Activated CD4-positive, CD25-positive, alpha-beta regulatory T cell treated with anti-CD3 and anti-CD28 coated beads, Interleukin-2, amount 50 U/mL, for 72 hours (primary cell): ENCODE measurements at places on chromosomes 5 and 9.

DNA sequence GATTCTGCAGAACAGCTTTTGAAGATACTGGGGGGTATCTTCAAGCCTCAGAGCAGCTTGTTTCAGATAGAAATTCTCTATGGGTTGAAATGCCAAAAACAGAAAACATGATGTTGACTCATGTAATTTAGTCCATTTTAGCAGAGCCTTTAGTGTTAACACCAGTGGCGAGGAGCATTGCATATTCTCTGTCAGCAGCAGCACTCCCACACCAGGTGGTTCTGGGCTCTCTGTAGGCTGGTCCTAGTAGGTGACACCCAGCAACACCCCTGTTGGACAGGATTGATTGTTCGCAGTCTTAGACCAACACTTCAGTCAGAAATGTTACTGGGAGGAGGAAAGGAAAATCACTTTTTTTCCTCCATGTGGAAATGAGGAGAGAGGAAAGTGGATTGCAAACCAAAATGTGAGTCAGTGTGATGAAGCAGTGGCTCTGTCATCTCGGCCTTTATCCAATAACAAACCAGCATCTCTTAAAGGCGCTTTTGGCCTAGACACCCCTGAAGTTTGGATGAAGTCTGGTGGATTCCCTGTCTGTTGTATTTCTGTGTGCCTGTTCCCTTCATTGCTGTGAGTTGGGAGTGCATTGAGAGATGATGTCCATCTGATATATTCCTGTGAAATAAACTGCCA is 16.8 kb downstream of the SLC46A2 start:
- DNase-seq, result no peak

- no peak for DNase-seq
Measured at GRCh38 chr5:80793354-80793753, 138.6 kb upstream of the DHFR start.

DNA sequence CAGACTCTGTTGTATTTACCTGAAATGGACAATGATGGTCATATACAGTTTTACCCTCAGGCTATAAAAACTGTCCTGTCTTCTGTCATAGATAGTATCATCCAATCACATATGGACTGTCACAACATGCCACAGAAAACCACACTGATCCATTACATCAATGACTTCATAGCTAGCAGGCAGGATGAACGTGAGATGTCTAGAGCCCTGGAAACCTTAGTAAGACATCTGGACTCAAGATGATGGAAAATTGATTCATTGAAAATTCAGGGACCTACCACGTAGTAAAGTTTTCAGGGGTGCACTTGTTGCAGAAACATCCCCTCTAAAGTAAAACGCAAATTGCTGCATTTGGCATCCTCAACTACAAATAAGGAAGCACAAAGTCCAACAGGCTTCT is 284.4 kb upstream of the RGMB start:
- DNase-seq, result no peak

DNA sequence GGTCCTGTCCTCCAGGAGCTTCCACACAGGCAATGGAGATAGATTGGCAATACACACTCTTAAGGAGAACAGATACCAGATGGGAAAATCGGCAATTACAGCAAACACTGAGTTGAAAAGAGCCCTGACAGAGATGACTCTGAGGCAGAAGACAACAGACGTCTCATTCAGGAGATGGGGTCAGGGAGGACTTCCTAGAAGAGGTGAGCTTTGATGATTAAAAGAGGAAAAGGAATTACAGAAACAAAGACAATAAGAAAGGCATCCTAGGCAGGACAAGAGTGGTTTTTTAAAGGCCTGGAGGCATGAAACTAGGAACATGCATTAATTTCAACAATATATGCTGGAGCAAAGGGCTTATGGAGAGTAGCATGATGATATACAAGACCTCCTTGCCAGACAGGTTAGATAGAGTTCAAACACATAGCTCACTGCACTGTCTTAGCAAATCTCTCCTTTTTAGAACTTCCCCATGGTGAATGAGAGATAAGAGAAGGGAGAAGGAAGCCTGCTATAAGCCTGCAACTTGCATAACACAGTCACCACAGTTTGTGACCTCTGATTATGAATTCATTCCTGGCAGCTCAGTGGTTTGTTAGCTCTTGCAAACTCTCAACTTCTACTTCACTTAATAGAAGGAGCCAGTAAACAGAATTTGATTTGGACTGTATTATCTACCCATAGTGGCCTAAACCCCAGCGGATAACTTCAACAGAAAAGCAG is 48.5 kb downstream of the SIL1 start:
- DNase-seq, result no peak

- DNase-seq, result no peak
Measured at GRCh38 chr9:69949396-69949795, 94.3 kb upstream of the MAMDC2 start.

DNA sequence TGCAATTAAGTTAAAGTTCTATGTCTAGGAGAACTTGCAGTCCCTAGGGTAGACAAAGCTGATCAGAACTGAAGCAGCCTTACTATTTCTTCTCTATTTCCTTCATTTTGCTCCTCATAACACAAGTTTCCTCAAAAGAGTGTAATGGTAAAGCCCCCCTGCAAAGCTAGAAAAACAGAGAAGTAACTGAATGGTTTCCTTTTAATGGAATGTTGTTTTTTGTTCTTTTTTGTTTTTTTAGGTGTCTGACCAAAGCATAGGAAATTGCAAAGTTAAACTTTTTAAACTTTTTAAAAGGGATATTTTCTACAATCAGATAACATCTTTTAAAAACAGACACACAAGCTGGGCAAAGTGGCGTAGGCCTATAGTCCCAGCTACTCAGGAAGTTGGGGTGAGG is 145.7 kb downstream of the TLE1 start:
- no peak for DNase-seq

GRCh38 chr9:71769175-71770161 is 1.2 kb upstream of the CEMIP2 start:
- peak; percentile 63 for DNase-seq

GRCh38 chr9:84187090-84187489 is 153.5 kb downstream of the SLC28A3 start:
- DNase-seq, result no peak

- no peak for DNase-seq
Measured at GRCh38 chr5:59744531-59744992, 149.0 kb downstream of the PDE4D start.

GRCh38 chr9:19935422-19935821 is 146.6 kb upstream of the SLC24A2 start:
- no peak for DNase-seq

GRCh38 chr5:38529955-38530646 is 26.3 kb downstream of the LIFR start:
- DNase-seq, result no peak

GRCh38 chr5:131994533-131995226 is 16.8 kb downstream of the ACSL6 start:
- no peak for DNase-seq

DNA sequence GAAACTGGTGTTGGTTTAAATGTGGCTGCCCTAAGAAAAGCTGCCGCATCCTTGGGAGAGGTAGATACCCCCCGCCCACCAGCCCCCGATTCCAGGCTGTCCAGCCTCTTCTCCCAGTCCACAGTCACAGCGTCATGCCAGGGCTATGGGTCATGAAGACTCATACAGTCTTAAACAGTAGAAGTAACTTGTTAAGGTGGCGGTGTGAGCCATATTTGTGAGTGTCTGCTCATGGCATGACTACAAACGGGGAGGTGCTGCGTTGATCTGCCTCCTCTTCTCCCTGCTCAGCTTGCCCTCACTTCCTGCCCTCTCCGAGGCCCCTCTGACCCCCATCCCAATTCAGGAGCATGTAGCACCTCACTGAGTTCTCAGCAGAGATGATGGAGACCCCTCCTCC is 20.8 kb downstream of the FGD3 start:
- DNase-seq, result no peak

DNA sequence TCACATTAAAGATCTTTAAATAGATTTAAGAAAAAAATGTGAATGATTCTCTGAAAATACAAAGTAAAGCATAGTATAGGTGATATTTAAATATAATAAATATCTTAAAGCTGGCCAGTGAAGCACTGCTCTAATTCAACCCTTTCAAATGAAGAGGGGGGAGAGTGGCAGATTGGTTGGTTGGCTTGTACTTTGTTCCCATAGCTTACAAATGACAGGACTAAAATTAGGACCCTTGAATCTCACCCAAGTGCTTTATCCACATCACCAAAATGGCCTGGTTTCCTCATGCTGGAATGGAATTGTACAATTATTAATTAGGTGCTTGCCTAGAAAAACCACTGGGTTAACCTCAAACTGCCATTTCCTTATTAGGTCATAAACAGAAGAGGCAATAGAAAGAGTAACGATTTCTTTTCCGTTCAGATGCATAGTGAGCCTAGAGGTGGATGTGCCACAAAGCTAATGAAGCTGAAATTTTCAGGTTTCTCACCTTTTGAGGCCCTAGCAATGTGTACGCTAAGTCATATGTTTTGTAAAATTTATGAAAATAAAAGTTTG is 354.5 kb upstream of the CDH6 start:
- no peak for DNase-seq

DNA sequence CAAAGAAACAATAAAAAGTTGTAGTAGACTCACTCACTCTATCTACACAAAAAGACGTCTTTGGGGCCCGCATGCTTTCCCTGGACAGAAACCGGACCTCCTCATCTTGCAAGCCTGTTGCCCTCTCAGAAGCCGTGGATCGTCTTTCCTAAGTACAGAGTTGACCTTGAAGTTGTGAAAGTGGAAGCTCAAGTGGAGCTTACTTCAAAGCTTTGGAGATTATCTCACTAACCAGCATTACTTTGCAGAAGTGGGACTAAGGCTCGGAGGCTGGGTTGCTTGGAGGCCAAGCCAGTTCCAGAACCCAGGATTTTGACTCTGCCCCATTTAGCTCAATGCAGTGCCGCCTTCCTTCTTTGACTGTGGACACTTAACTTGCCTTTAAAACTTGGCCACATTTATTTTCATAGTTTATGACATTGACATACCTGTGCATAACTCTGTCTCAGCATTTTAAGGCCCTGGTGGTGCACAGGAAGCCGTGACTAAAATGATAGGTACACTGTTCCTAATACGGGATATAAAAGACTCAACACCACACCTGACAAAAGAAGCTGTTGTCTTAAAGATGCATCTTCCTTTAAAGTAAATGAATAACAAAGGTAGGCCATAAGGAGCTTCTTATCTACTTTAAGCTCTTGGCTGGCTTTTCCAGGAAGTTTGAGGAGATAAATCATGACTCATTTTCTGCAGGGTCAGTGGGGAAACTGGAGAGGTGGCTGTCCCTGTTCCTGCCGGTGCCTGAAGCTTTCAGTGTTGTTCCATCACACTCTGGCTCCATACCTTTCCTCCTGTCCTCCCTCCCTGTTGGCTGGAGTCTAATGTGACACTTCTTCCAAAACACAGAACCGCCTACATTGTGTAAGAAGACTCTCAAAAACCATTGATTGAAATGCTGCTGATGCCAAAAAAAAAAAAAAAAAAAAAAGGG is 10.7 kb downstream of the SLC25A25 start:
- DNase-seq, result no peak

GRCh38 chr9:129702589-129703520 is 37.4 kb downstream of the PRRX2 start:
- DNase-seq, result no peak

DNA sequence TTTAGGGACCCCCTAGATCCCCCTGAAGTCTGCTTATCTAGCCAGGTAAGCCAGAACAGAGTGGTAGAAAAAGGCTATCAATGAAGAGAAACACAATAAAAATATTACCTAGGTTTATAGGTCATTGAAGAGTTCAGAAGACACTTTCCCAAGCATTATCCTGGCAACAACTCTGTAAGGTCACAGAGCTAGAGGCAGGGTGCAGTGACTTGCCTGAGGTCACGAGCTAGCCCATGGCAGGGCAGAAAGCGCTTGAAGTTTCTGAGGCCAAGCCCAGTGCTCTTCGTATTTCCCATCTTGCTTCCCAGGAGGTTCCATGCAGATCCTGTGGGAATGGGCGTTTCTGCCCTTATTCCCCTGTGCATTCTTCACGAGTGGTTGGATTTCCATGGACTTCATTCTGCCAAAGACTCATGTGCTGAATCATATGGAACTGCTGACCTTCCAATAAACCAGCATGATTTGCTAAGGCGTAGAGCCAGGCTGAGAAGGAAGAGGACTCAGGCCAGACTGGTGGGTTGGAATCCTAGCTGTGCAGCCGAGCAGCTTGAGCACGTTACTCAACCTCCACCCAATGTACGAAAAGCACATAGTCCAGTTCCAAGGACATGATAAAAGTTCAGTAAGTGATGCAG is 22.1 kb downstream of the TRMO start:
- DNase-seq, result no peak

- DNase-seq, result no peak
Measured at GRCh38 chr9:91558879-91559278, 135.2 kb upstream of the NFIL3 start.

DNA sequence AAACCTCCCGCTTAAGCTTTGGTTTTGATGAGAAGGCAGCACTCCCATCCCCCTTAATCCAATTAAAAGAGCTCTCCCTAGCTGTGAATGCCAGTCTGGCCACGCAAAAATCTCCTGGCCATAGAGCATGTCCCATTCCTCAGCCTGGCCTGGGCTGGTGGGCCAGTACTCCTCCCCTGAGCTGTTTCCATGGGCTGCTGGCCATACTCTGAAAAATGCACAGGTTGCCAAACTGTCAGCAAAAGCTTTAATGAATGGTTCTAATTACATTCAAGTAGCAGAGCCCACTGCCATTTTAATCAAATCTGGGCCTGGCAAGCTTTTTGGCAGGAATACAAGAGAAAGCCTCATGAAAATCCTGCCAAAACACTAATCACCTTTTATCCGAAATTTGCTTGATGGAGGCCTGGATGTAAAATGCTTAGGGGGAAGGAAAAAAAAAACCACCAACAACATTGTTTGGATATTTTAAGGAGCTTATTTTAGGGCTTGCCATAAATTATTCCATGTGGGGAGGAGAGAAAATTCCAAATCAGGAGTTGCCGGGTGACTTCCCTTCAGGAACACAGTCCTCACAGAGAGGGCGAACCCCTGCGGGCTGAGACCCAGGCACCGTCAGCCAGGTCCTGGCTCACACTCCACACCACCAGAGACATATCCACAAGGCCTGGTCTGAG is 243.3 kb downstream of the SEC61B start:
- no peak for DNase-seq

DNA sequence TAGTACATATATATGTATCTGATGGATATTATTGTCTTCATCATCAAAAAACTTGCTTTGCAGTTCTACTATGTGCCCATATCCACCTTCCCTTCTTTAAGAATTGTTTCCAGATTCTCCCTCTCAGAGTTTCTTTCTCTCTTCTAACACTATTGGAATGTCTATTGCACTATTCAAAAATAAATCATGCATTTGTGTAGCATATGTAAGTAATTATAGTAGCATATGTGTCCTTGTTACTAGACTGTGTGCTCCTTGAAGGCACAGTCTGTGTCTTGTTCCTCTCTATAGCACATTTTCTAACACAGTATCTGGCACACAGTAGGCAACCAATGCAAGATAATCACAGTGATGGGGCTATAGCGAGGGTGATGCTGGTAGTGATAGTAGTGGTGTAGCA is 43.4 kb upstream of the TRIM32 start:
- no peak for DNase-seq

GRCh38 chr5:178435321-178436238 is 154.6 kb downstream of the COL23A1 start:
- DNase-seq, result no peak

DNA sequence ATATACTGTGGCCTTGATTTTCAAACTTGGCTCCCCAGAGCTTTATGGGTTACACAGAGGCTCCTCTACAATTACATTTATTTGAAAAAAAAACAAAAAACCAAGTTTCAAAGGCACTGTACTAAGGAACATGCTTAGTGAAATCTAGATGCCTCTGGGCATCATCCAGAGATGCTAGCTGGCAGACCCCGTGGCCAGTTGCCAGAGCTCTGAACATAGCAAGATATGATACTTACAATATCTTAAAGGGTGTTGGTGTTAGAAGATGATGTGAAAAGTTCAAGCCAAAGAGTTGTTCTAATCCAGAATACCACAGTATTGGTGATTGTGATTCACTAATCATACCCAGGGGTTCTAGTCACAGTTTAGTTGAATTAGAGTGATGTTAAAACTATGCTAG is 87.8 kb downstream of the JAK2 start:
- DNase-seq, result no peak
